ENCODE measurements at places on chromosomes 2 and 18.

DNA sequence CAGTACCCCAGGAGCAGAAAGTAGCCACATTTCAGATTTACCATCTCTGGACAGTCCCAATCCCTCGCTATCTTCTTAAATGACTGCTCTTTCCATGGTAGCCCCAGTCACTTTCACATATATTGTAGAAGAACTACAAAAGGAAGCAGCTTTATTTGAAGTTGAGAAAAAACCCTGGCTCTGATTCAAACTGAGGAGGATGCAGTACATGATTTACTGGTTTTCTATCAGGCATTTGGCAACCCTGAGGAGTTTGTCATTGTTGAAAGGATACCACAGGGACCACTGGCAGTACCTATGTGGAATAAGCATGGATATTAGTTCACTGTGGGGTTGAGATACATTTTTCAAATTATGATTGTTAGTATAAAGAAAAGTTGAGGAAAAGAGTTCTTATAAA is 640.9 kb upstream of the SETBP1 start:
- no peak for DNase-seq

DNA sequence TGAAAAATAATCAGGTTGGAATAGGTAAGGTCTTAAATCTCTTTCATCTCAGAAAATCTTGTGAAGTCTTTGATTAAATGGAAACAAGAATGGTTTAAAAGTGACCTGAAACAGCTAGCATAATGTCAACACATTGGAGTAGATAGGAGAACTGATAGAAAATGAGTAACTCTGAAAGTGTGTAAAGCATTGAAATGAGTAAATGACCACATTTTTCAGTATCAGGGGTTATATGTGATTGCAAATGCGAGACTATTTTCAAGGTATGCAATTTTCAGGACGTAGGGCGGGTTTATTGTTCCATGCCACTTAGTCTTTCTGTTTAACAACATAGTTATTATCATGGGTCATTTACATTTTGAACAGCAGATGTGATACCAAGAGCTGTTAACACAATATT is 1383.2 kb downstream of the LRP1B start:
- no peak for DNase-seq

GRCh38 chr2:66494708-66495107 is 59.8 kb downstream of the MEIS1 start:
- DNase-seq = no peak

- no peak for DNase-seq
These were observed 9.2 kb downstream of the TMEM37 start for GRCh38 chr2:119440873-119441272.

DNA sequence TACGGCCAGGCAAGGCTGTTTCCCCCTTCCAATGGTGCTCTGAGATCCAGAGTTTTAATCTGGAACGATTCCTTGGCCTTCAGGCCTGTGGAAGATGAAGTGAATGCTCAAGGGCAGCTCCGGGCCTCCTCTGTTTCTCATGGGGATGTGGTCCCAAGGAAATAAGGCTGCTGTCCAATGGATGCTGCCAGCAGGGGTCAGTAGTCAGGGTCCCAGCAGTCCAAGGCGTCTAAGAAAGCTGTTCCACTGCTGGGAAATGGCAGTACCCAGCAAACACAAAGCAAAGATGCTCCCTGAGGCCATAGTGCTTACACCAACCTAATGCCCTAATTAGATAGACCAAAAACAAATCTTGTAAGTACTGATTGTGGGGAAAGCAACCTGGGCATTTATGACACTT is 12.5 kb downstream of the NMS start:
- no peak for DNase-seq

DNA sequence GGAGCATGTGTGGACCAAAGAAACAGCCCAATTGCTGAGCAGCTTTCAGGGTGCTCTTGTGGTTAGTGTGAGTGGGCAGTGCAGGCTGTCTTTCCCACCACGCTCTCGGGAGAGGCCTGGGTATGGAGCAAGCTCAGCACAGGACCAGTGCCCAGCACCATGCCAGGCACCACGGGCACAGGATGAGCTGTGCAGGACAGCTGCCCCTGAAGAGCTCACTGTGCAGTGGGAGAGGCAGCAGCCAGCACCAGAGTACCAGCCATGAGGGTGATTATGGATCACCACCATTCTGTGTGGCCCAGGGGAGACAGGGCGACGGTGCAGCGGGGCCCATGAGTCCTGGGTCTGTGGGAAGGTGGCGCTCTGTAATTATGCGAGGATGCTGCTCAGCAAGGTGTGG is 29.7 kb upstream of the FAHD2A start:
- no peak for DNase-seq

- no peak for DNase-seq
These were observed 260.9 kb downstream of the LPIN1 start for GRCh38 chr2:12007282-12007681.

- no peak for DNase-seq
These were observed 363.6 kb downstream of the ZNF521 start for GRCh38 chr18:24988253-24988840.

DNA sequence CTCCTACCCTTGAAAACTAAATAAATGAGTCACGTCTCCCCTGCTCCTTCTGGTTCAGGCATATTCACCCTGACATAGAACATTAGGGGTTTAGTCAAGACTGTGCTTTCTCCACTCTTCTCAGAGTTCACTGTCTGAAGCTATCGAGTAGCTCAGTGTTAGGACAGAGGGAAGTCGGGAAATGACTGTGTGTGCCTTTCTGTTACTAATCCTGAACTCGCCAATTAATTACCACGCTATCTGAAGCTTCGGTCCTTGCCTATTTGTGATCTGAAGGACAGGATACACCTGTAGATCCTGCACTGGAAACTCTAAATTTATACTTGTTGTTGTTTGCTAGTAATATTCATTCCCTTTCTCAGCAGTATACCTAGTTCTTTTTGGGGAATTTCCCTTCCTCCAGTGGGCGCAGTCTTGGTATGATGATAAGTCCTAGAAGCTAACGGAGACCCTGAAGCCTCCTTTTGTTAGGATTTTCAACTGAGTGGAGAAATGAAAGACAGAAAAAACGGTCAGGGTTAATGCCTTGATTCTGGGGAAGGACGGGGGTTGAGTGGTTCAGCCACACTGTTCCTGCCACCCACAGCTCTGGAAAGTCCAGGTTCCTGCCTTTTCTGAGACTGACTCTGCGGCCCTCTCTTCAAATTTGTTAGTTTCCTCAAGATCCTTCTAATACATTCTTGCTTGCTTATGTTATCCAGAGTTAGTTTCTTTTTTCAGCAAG is 218.0 kb downstream of the DLGAP1 start:
- no peak for DNase-seq

DNA sequence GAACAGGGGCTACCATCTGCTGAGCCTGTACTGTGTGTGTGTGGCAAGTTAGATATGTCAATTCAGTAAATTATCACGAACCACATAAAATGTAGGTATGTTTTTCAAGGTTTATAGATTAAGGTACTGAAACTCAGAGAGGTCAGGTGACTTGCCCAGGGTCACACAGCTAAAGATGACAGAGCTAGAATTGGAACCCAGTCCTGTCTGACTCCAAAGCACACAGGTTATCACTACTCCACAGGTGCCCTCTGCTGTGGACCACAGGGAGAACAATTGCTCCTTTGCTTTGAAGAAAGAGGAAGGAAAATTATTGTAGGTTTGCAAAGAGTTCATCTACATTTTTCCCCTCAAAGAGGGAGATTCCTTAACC is 229.7 kb upstream of the AGAP1 start:
- DNase-seq = no peak

DNA sequence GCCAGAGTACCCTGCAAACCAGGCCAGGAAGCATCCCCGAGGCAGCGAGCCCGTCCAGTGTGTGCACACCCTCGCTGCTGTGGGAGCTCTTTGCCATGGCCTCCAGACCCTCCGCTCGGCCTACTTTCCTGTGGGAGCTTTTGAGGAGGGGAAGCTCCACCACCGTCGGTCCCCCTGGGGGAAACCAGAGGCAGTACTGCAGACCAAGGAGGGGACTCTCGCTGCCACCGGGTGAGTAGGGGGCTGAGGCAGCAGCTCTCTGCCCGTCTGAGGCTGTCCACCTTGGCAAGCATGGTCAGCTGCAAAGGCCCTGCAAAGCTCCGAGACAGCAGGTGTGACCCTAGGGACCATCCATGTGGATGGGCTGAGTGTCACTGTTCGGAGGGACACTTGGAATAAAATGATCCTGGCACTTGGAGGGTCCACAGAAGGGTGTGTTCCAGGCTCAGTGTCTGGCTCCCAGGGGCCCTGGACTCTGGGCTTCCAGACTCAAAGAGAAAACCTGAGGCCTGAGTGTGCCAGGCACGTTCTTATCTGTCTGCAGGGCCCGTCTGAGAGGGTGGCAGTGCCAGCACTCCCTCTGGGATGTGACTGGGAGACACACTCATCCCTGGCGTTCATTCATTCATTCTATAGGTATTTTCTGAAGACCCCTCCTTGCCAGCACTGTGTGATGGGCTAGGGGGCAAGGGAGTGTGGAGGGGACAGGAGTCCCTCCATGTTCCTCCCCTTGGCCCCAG is 282.8 kb upstream of the HS6ST1 start:
- no peak for DNase-seq

GRCh38 chr18:54263904-54264336 is 5.4 kb upstream of the POLI start:
- DNase-seq = no peak

- DNase-seq = no peak
These were observed 256.7 kb downstream of the HAUS1 start for GRCh38 chr18:46360866-46361265.

DNA sequence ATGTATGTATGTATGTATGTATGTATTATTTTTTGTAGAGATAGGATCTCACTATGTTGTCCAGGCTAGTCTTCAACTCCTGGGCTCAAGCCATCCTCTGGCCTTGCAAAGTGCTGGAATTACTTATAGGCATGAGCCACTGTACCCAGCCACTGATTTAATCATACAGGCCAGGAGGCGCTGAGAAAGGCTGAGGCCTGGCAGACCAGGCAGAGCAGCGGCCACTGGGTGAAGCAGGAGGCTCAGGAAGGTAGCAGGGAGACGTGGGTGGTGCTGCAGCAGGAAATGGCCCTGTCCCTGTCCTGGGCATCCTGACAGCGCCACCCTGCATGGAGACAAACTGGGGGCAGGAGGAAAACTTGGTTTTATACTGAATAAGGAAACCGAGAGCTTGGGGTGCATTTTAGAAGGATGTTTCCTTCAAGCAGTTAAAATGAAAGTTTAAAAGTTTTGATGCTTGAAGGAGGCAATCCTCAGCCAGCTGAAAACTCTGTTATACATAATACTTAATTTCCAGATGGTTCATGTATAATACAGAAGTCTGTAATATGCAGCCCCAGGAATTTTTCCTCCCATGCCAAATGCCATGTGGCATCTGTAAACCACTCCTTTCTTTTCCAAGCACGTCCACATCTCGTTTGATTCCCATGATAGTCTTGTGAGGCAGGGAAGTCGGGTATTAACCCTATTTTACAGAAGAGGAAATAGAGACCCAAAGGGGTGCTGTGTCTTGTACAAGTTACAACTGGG is 182.4 kb downstream of the CELF4 start:
- DNase-seq = no peak

DNA sequence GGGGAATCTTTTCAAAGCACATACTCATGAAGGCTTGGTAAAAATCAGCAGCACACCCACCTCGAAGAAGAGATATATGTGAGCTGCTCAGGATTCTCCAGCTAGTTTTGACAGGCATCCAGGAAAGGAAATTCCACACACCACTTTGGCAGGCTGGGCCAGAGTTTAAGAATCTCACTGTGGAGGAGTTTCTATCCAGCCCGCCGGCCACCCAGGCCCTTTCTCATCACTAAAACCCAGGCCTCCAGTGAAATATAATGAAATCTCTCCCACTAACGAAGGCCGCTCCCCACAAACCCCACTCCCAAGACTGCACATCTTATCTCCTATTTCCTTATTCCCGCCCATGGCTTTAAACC is 202.0 kb downstream of the GLI2 start:
- DNase-seq = no peak

DNA sequence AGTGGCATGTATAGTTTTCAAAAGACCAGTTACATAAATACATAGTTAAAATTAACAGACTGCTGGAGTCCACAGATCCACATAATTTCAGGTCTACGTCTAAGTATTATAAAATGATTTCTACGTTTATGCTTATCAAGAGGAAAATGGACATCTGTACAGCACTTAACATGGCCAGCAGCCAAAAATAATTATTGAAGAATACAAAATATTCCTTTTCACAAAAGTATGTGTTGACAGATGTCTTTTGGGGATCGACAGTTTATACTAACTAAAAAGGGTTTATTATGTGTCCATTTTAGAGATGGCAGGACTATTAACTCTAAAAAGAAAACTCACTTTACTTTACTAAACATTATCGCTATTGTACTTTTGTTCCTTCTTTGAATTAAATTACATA is 112.9 kb upstream of the RNU4ATAC start:
- no peak for DNase-seq

DNA sequence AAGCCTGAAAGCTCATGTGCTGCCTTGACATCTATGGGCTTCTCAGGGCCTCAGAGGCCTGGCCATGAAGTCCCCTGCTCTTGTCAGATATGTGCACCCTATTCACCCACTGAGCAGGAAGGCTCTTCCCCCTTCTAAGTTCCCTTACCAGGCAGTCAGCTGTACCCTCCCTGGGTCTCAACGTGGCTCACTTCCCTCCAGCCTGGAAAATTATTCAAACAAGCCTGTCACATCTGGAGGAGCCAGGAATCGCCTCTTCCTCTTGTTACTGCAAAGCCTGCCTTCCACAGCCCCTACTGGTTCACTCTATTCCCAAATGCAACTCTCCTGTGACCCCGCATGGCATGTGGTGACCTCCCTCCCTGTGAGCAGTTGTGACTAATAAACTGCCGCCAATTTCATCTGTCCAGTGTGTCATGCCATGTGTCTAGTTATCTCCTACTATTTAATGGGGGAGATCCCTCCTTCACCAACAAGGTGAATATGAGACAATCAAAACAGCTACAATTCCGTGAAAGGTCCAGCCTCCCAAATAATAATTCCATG is 8.4 kb upstream of the SERPINB8 start:
- no peak for DNase-seq

- DNase-seq = no peak
These were observed at the start of gene SCN9A for GRCh38 chr2:166375736-166376487. Gene SCN9A, minus strand, starts transcription at chr2:166375944. Its CDS starts 64,188 bp downstream, at chr2:166311756.

- DNase-seq = no peak
These were observed 144.3 kb upstream of the SERTAD2 start for GRCh38 chr2:64797881-64798575.

- no peak for DNase-seq
These were observed 108.5 kb upstream of the COL5A2 start for GRCh38 chr2:189287982-189288521.
